ENCODE measurements at places on chromosomes 3 and 15.

- no peak for DNase-seq
Measured at GRCh38 chr3:65284961-65285360, 597.2 kb upstream of the ADAMTS9 start.

- no peak for DNase-seq
Measured at GRCh38 chr3:123749711-123750110, 134.4 kb downstream of the MYLK start.

GRCh38 chr3:195168009-195168762 is 102.8 kb downstream of the XXYLT1 start:
- DNase-seq, result no peak

- DNase-seq, result no peak
Measured at GRCh38 chr15:46703020-46703861, 1014.1 kb upstream of the SEMA6D start.

DNA sequence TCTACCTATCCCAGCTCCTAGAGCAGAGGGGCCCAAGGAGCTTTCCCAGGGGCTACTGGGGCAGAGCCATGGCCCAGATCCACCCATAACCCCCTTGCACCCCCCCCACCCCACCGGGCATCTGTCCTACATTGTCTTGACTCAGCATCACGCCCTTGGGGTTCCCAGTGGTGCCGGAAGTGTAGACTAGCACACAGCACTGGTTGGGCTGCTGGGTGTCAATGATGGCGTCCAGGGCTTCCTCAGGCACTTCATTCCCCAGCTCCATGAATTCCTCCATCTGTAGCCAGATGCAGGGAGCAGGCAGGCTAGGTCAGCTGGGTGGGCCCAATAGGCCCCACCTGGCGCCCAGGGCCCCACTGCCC is 33.2 kb downstream of the IDH3A start:
- DNase-seq, result no peak

GRCh38 chr15:68201153-68201878 is 3.8 kb downstream of the CALML4 start:
- DNase-seq, result no peak

GRCh38 chr15:40731034-40731433 is 24.0 kb downstream of the RMDN3 start:
- DNase-seq, result no peak

- no peak for DNase-seq
Measured at GRCh38 chr15:101463270-101463669, 26.2 kb downstream of the PCSK6 start.

GRCh38 chr15:27842526-27842925 is 256.6 kb downstream of the OCA2 start:
- no peak for DNase-seq

GRCh38 chr3:4334548-4334947 is 31.4 kb downstream of the SETMAR start:
- DNase-seq, result no peak

GRCh38 chr3:127410137-127410488 is 122.3 kb upstream of the PRR20G start:
- no peak for DNase-seq

DNA sequence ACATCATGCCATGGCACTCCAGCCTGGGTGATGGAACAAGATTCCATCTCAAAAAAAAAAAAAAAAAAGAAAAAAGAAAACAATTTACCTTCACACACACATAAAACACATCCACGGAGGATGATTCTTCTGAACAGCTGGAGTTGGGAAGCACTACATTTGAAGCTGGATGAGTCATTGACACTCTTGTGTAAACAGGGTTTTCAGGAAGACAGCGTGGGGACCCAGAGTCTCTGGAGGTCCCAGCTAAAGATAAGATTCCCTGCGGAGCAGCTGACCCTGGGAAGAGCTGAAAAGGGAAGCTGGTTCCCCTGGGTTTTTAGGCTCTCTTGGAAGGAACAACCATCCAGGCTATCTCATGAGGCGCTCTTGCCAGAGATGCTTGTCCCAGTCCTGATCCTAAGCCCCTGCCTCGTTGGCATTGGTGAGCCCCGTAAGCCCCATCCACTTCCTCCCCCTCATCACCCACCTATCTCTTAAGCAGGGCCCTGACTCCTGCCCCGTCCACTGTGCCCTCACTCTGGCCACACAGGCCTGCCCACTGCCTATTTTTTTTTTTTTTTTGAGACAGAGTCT is 32.0 kb upstream of the FURIN start:
- no peak for DNase-seq

DNA sequence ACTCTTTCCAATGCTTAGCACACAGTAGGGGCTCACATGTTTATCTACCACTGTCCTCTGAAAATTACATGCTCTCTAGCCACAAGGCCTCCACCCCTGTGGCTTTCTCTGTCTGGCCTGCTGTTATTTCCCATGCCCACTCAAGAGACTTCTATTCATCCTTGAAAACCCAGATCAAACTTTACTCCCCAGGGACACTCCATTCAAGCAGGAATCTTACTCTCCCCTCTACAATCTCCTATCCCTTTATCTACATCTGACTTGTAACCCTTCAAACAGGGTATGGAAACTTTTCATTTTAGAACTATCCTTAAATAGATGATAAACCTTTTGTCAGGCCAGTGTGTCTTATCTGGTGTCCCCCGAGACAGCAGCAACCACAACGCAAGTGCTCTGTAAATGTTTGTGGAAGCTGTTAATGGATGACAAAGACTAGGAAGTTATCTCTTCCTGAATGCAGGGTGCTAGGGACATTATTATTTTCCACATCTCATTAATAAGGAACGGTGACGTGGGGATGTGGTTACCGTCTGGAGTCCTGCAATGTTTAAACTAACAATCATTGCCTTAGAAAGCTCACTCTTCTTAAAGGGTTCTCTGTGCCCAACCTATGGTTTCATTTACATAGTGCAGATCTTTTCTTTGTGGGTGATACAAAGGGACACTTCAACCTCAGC is 322.3 kb downstream of the ARRDC4 start:
- DNase-seq, result no peak

- no peak for DNase-seq
Measured at GRCh38 chr3:113070072-113070640, 79.4 kb downstream of the GTPBP8 start.

DNA sequence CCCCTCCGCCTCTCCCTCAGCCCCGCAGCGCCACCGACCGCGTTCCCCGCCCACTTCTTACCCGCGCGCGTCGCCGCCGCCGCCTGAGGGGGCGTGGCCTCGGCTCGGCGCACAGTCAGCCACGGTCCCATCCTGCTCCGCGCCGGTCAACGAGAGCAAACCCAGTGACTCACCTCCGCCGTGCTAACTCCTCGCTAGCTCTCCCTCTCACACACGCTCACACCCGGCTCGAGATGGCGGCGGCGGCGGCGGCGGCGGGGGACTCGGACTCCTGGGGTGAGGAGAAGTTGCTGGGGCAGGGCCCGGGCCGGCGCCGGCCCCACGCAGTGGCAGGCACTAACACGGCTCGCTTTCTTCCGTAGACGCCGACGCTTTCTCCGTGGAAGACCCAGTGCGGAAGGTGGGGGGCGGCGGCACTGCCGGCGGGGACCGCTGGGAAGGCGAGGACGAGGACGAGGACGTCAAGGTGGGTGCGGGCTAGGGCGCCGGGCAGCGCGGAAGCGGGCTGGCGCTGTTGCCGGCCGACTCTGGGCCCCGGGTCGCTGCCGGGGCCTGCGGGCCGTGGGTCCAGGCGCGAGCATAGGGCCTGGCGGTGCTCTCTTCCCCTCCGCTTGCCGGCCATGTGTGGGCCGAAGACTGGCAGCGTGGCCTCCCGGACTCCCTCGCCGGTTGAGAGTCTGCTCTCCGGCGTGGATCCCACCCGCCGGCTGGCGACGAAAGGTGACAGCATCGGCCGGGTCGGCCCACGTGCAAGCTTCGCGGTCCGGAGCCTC is at the start of gene EIF3J:
Gene EIF3J (plus strand): TSS at position 186 of the 773 bp plus-strand sequence. CDS start 48 bp downstream, at position 234.
- DNase-seq, result peak; percentile 95

- DNase-seq, result no peak
Measured at GRCh38 chr15:33656168-33656567, 312.1 kb upstream of the CHRM5 start.

DNA sequence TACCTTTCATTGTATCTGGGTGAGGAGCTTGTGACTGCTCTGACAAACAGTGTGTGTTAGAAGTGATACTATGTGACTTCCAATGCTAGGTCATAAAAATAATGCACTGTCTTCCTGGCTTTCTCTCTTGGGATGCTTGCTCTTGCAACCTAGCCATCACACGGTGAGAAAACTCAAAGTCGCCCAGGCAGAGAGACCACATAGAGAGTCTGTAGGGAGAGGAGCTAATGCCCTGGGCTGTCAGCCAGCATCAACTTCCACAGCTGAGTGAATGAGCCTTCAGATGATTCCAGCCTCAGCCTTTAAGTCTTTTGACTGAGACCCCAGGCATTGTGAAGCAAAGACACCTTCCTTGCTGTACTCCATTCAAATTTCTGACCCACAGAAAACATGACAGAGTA is 220.6 kb upstream of the SGO1 start:
- no peak for DNase-seq

DNA sequence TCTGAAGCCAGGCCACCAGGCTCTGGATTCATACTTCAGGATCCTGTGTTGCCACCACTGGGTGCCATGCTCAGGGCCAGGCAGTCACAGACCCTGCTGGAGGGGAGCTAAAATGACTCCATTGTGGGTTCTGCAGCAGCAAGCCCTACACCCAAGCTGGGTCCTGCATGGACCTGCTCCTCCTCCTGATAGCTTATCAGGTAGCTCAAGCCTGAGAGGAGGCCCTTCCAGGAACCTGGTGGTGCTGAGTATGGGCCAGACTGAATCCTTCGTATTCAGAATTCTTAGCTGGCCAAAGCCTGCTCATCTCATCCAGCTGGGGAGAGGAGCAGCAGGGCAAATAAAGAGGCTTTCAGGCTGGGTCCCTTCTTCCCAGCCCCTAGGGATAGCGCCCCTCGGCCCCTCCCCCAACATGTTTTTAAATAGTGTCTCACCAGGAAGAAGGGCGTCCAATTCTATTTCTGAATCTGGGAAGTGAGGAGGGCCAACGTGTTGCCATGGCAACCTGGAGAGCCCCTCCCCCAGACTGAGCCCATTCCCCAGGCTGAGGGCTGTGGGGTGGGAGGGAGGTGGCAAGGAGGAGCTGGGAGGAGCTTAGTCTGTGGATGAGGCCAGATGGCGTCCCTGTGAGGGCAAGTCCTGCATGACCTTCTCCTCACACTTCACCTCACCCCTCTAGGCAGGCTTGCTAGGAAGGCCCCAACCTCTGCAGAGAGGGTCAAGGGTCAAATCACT is 11.0 kb upstream of the CAMKV start:
- no peak for DNase-seq

DNA sequence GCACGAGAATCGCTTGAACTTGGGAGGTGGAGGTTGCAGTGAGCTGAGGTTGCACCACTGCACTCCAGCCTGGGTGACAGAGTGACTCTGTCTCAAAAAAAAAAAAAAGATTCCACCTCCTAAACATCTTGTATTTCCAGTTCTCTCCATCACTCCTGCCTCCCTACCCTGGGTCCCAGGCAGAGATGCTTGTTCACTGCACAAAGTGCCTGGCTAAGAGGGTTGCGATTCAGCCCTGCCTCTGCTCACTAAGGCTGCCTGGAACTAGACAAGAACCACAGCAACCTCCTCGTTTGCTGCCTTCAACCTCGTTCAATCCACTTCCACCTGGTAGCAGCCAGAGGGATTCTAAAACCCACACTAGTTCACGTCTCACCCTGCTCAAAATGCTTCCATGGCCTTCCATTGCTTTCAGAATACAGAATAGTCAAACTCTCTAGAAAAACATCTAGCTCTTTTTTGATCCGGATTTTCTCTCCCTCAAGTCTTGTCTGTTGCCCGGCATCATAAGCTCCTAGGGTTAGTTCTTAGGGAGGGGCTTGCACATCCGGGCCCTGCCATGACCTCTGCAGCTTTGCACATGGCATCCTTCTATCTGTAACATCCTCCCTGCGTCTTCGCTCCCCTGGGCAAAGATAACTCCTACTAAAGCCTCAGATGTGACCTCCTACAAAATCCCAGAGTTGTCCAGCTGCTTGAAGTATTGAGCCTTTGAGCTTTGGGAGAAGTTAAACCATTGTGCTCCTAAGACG is 1.0 kb upstream of the MCM2 start:
- no peak for DNase-seq

DNA sequence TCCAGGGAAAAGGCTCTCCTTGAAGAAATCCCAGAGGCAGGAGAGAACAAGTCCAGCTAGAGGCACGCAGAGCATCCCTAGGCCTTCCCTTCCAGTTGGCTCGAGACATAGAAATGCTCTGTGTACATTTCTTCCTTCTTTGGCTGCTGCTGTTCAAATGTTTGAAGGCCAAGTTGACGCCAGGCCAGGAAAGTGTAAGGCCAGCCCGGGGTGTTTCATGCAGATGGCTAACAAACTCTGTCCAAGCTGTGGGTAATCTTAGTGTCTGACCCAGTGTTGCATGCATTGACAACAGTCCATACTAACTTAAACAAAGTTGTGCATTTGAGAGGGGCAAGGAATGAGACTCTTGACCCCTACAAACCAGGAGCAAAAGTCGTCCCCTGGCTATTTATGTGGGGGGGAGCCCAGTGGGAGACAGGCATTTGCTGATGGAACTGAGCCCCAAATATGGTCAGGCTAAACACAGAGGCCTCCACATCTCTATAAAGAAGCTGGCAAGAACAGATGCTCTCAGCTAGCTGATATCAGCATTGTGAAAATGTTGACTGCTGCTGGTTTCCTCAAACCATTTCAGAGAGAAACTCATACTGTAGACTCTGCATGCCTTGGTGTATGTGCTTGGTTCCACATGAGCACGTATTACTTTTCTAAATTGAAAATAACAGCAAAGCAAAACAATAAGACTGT is 139.5 kb downstream of the ADAMTS9 start:
- DNase-seq, result peak; percentile 65

DNA sequence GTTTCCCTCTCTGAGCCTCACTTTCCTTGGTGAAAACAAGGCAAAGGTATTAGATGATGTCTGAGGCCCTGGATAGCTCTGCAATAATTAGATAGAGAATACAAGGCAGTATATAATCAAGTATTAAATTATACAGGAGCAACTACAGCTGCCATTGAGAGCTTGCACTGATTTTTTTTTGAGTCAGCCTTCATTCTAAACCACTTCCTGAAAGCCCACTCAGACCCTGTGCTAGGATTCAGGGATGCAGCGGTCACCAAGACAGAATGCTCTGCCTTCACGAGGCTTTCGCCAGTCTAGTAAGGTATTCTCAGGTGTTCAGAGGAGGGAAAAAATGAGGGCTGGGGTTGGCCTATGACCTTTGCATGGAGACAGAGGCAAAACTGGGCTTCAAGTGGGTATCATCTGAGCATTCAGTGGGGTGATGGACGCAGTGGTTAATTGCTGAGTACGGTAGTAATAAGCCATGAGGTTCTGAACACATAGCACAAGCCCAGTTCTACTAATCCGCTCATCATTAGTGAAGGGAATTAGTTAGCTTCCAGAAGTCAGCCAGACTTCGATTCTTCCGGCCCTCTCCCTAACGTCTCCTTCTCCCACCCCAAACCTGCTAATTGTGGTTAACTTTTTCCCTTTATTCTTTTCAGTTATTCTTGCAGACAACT is 3.6 kb downstream of the VGLL4 start:
- DNase-seq, result no peak
